ENCODE measurements at places on chromosomes 11 and 22.

- no peak for DNase-seq
Measured at GRCh38 chr22:31935961-31936635, 8.2 kb upstream of the YWHAH start.

GRCh38 chr11:10348650-10349280 lies 43.9 kb downstream of the ADM start:
- DNase-seq, result no peak

GRCh38 chr11:67262731-67263675 lies 3.3 kb upstream of the GRK2 start:
- DNase-seq, result no peak

GRCh38 chr11:37558619-37559210 lies 960.7 kb upstream of the RAG2 start:
- DNase-seq, result no peak

- DNase-seq, result no peak
Measured at GRCh38 chr11:113796663-113797259, 17.2 kb downstream of the CLDN25 start.

DNA sequence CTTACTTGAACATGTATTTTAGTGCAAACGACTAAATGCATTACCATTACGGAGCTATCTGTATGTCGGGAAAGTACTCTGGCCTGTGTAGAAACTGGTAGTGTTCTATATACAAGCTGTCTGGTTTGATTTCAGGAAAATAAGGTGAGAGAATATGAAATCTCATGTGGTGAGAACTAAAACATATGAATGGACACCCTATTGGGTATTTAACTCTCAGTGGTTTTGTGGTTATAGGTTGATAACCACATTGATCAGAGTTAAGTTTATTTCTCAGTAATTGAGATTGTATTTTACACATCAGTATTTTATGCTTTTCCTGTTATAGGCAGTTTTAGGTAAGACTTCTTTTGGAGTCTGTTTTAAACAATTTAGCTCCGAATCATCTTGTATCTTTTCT lies 10.4 kb downstream of the ANO5 start:
- DNase-seq, result no peak

- DNase-seq, result no peak
Measured at GRCh38 chr22:39530692-39531331, 1.7 kb downstream of the RPS19BP1 start.

- DNase-seq, result no peak
Measured at GRCh38 chr11:35911616-35912165, 32.2 kb upstream of the LDLRAD3 start.

- DNase-seq, result no peak
Measured at GRCh38 chr11:124676386-124676785, 2.7 kb downstream of the SPA17 start.

DNA sequence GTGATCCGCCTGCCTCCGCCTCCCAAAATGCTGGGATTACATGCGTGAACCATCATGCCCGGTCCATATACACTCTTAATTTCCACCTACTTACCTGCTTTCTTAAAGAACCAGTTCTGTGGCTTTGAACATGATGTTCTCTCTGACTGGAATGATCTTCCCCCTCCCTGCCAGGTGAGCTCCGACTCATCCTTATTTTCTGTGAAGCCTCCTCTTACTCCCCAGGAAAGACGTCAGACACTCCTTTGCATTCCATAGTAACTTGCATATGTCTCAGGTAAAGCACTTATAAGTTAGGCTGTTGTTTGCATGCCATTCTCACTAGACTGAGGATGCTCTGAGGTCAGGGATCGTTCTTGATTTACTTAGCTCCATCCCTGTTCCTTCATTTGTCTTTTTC lies 91.8 kb upstream of the RAB1B start:
- DNase-seq, result no peak

DNA sequence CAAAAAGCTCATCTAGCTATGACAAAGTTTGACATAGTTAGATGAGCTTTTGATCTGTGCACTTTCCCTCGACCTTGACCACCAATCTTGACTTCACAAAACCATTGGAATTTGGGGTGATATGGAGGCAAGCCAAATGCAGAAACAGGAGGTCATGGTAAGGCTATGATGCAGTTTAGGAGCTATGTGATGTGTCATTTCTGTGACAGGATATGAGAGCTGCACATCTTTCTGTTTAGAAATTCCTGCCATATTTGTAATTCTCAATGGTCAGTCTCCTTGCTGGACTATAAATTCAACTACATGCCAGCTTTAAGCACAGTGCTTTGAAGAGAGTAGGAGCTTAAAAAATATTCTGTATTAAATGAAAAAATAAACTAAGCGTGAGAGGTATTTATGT lies 12.9 kb downstream of the OR51B6 start:
- DNase-seq, result no peak

DNA sequence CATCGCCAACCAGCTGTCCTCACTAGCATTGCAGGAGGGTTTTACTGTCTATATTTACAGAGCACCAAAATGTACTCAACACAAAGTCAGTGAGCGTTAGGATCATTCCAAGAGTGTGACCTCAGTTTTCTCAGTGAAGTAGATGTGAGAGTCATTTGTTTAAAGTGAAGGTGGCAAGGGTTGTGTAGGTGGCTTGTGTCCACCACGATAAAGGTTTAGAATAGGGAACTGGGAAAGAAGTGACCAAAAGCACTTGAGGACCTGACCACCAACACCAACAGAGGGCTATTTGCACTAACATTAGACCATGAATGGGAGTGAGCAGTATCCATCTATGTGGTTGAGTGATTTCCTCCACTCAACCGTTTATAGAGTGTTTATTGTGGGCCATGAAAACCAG lies 152.5 kb upstream of the POU2AF2 start:
- DNase-seq, result no peak

DNA sequence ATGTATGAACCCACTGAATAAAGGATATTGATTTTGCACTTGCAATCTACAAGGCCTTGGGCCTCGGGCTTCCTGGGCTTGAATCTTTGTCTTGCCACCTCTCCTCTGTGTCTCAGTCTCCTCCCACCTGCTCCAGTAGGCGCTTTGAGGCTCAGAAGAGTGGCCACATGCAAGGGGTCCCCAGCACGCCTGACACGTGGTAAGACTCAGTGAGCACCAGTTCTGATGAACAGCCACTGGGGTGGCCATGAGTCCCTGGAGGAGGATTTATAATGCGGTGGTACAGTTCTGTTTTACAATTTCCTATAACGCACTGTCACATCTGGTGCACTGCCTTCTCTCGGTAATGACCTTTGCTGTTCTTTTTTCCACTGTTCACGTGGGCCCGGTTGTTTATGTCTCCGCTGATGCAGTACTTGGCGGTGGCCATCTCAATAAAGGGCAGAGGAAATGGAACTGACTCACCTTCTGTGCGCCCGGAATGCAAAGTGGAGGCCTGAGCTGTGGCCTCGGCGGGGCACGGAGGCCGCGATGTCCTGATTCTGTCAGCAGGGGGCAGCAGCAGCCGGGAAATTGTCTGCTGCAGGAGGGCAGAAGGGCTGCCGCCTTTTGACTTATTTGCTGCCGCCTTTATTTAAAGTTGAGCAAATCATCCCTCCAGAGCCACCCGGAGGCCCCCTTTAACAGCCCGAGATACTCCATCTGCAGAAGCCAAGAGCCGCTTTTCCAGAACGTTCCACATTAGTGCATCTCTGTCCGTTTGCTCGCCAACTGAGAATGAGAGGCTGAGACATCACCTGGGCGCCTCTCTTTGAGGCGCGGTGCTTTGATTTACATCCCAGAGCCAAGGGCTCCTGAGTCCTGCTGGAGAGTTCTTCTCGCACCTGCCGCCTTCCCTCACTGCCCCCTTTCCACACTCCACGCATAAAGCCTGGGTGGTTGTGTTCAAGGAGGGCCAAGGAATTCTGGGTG lies 6.0 kb upstream of the IFT27 start:
- peak; percentile 17 for DNase-seq

DNA sequence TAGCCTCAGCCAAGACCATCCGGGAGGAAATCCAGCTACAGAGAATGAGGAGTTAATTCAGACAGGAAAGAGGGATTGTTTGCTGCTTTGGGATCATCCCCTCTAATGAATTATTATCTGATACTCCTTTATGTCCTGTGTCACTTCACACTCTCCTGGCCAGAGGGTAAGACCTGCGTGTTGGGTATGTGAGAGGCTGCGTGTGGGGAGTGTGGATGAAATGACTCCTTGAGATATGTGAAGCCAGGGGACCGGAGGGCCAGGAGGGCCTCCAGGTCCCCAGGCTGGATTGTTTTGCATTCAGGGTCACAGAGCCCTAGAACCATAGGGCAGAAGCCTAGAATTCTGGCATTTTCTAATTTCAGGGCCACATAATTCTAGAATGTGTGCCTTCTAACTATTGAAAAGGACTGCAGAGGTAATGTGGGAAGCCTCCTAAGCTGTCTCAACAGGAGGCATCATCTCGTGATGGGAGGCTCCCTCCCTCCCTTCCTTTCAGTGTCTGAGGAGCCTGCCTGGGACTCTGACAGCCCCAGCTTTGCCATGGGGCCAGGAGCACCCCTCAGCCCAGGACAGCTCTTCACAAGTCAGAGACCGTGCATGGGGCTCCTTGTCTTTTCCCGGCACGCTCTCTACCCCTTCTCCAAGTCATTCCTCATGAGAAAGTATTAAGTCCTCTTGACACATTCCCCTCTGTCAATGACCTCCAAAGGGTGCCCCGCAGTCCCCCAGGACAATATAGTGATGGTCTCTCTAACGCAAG lies 3.7 kb downstream of the TPBGL start:
- no peak for DNase-seq

GRCh38 chr11:125114518-125114917 lies 3.1 kb upstream of the TMEM218 start:
- no peak for DNase-seq

DNA sequence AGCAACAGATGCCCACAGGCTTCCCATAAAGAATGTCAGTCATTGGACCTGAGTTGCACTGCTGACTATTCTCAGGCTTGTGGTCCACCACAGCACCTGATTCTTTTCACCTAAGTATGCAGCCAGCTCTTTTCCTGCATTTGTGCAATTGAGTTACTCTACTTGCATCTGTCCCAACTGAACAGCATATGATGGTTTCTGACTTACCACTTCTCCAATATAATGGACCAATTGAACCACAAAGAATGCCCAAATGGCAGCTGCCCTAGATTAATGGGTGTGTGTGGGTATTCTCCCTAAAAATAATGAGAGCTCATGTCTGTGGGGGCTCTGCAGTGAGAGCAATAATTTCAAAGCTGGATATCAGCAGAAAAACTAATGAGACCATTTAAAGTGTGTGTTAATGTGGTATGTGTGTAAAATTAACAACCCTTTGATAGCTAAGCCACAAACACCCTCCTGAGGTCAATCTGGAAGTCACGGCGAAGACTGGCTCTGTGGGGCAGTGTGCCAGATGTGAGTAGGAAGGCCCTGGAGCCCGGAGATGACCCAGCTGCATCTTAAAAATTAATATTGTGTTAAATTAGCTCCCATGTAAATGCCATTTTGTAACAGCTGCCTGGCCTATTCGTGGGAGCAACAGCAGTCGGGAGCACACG lies 43.8 kb downstream of the SC5D start:
- DNase-seq, result no peak

DNA sequence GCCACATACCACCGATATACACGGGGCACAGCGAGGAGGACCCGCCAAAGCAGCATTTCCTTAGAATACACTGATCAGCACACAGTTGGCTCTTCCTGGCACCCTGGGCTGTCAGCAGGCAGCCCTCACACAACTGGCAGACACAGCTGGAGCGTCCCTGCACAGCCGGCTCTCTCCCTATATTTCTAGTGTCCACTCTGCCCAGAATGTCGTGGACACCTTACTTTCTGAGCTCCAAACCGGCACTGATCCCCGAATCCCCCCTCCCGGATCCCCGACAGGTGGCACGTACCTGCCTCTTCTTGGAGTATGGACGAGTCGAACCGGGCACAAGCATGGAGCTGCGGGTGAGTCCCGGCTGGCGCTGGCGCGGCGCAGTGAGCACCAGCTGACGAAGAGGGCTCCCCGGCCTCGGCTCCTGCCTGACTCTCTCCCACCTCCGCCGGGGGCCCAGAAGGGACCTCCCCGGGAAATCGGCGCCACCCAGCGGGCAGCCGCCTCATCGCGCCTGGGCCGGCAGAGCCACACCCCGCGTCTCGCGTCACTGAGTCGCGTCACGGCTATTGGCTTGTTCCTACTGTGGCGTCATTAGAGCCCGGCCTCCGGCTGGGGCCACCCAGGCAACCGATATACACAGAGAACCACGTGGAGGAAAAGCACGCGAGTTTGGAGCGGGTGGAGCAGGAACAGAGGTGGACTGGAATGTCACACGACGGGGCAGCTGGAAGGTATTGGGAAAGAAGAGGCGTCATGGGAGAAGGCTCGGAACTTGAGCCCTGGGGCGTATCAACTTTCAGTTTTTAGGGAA lies at the start of gene USP2:
Gene USP2, minus strand, starts transcription at position 510 of the 808 bp plus-strand sequence. CDS start 8,210 bp downstream, outside the sequence.
- peak; percentile 75 for DNase-seq

- no peak for DNase-seq
Measured at GRCh38 chr11:72343006-72343756, 91.2 kb downstream of the CLPB start.

- DNase-seq, result no peak
Measured at GRCh38 chr11:69634590-69634989, 6.4 kb upstream of the CCND1 start.

All from esophagus squamous epithelium (tissue), 5 donors.